ENCODE measurements at places on chromosomes 5 and 9. TPM values are rescaled to one million over a fixed set of nuclear protein-coding genes. Genes with fewer than 3 reads are reported as not detected.

Gene CDX1
- total RNA-seq = 1.8 TPM

DNA sequence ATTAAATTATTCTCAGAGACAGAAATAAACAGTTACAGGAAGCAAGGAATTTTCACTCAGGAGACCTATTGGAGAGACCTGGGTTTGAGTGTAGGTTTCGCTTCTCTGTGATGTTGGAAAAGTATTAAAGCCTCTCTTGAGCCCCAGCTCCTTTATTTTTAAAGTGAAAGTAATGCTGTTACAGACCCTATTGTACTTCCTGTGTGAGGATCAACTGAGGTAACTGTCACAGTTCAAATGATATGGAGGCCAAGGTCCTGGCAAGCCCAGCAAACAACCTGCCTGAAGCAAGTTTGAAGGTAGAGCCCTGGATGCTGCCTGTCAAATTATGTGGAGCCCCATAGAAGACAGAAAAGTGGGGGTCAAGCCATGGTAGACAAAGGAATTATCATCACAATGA is 7.9 kb upstream of the HACD4 start:
- H3K27ac ChIP-seq = no peak overlapping the region
- no peak overlapping the region for H3K4me3 ChIP-seq
- DNase-seq = no peak
- H3K4me1 ChIP-seq = no peaks in the 10 kb centered on the region
- H3K27me3 ChIP-seq = no peaks in the 10 kb centered on the region
- H3K36me3 ChIP-seq = no peaks in the 10 kb centered on the region

Gene WDR38
- total RNA-seq = not detected

GRCh38 chr9:98801561-98801960 is 5.2 kb upstream of the ANKS6 start:
- DNase-seq = no peak
- H3K4me3 ChIP-seq = no peak overlapping the region
- no peak overlapping the region for H3K27ac ChIP-seq
- peaks cover 6% of the 10 kb centered on the region for H3K4me1 ChIP-seq

- DNase-seq = no peak
- no peaks in the 10 kb centered on the region for H3K27me3 ChIP-seq
- peaks cover 5% of the 10 kb centered on the region for H3K36me3 ChIP-seq
- H3K27ac ChIP-seq = no peak overlapping the region
These were observed 50.5 kb downstream of the GALNT10 start for GRCh38 chr5:154241021-154241420.

Gene ADGRV1
- 0.13 TPM for total RNA-seq

Data from SJSA1 (cell line).